GM04504 (cell line): ENCODE measurements at places on chromosomes 6 and 20.

- DNase-seq: no peak
These were observed 34.2 kb upstream of the IRF4 start for GRCh38 chr6:357261-357790.

- no peak for DNase-seq
These were observed 362.6 kb upstream of the RNF217 start for GRCh38 chr6:124599656-124600055.

GRCh38 chr6:168342636-168343035 lies 23.1 kb upstream of the DACT2 start:
- no peak for DNase-seq

- no peak for DNase-seq
These were observed 1.8 kb upstream of the TBPL1 start for GRCh38 chr6:133951227-133951626.

GRCh38 chr6:86148586-86148985 lies 505.9 kb upstream of the SYNCRIP start:
- no peak for DNase-seq
